Stimulated activated naive CD4-positive, alpha-beta T cell (primary cell): ENCODE measurements at places on chromosomes 4 and X.

DNA sequence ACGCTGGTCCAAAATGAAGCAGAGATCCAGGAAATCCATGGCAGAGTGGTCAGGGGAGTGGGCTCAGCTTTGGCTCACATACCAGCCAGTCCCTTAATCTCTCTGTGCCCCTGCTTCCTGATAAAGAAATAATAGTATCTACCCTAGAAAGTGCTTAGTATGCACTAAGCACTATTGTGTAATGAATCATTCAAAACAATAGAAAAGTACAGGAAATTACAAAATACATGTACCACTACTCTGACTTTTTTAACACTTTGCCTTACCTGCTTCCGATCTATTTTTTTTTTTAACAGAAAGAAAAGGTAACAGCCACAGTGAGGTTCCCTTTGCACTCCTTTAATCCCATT is 49.9 kb downstream of the TBC1D9 start:
- DNase-seq = no peak

GRCh38 chrX:39320165-39320564 is 518.9 kb downstream of the MID1IP1 start:
- no peak for DNase-seq

GRCh38 chr4:87971866-87972265 is 3.6 kb upstream of the SPP1 start:
- DNase-seq = no peak

- no peak for DNase-seq
Observed at GRCh38 chr4:118353534-118354030, 779 bp upstream of the PRSS12 start.

DNA sequence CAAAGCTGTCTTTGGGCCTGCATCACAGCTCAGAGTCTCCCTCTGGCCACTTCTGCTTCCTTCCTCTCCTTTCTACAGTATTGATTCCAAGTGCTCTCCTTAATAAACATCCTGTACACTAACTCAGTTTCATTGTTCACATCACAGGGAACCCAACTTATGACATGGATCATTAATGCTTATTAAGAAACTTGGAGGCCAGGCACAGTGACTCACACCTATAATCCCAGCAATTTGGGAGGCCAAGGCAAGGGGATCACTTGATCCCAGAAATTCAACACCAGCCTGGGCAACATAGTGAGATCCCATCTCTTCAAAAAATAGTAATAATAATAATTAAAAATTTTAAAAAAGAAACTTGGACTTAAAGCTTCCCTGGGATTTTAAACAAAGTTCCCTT is 89.2 kb upstream of the EFHC2 start:
- no peak for DNase-seq

DNA sequence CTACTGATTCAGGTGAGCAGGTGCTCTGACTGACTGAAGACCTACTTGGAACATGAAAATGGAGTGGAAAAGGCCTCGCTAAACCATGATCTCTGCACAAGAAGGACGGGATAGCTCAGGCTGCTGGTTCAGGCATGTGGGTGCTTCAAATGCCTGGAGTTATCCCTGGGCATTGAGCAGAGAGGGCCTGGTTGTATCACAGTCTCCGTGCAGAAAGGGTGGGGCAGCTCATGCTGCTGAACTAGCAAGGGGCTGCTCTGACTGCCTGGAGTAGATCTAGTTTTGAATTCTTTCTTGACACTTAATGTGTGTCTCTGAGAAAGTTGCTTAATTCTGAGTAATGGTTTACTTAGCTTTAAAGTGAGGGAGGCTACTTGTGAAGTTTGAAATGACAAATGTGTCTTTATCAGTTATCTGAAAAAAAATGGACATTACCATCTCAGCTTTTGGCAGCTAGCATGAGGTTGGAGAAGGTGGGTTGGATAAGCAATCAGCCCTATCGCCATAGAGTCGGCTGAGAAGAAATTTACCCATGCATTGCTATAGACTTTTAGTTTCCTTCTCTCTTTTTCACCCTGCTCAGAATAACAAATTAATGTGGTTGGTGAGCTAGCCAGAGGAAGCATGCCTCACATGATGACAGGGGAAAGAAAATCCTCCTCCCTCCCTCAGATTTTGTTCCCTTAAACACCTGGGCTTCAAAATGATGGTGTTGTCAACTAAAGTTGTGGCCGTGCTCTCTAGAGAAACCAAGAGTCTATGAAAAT is 832.4 kb downstream of the STIM2 start:
- DNase-seq = no peak

DNA sequence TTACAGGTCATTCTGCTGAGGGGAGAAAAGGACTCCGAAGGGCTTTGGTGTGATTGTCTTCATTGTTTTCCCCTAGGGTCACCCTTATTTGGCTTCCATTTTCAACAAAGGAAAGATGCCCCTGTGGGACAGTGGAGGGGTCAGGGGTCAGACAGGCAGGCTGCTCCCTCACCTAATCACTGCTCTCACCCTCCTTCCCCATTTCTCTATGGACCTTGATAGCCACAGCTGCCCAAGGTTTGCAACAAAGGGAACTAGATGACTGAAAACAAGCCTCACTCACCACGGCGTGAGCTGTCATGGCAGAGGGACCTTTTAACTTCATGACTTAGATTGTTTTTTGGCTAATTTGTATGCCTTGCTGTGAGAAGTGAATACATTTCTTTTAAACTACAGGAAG is 40.7 kb downstream of the C4orf51 start:
- DNase-seq = no peak

DNA sequence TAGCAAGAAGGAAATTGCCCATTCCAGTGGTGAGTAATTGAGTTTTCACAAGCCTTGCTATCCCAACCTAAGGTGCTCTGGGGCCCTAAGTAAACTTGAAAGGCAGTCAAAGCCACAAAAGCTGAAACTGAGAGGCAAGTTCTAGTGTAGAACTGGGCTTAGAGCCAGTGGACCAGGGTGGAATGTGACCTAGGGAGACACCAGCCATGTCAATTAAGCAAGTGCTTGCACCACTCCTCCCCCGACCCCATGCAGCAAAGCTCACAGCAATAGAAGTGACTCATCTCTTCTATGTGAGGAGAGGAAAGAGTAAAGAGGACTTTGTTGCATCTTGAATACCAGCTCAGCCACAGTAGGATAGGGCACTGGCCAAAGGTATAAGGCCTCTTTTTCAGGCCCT is 486.1 kb upstream of the POU3F4 start:
- DNase-seq = no peak

DNA sequence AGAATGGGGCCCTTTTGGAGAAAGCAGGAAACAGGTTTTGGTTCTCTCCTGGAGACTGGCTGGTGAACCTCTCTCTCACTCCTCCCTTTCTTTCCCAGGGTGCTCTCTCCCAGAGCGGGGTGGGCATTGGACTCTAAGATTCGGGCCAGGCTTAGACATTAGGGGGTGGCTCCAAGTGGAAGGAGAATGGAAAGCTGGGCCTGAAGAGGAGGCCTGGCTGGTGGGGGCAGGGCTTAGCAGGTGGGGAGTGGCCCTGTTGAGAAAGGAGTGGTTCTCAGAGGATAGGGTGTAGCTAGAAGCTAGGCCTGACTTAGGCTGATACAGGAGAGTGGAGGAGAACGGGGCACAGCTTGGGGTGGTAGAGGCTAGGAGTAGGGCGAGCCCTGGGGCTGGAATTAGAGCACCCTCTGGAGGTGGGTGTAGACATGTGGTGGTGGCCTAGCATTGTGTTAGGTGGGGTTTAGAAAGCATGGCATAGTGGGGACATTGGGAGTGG is 5.7 kb downstream of the PLP2 start:
- DNase-seq = peak; percentile 1

DNA sequence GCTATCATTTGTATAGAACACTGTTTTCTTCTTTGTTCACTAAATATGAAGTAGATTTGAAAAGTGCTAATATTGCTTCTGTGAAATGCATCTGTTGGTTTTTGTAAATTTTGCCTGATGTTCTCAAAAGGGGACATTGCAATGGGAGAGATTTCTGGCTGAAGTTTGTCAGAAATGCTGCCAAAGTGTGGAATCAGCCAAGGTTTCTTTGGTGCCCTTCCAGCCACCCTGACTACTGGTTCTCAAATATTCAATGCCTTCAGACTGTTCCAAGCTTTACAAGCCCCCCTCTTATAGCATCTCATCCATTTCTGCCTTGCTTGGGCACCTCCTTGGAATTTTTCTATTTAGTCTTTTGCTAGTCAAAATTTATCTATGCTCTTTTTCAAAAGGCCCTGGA is 60.6 kb upstream of the TMLHE start:
- DNase-seq = no peak

- no peak for DNase-seq
Observed at GRCh38 chr4:16869594-16870245, 28.7 kb downstream of the LDB2 start.

DNA sequence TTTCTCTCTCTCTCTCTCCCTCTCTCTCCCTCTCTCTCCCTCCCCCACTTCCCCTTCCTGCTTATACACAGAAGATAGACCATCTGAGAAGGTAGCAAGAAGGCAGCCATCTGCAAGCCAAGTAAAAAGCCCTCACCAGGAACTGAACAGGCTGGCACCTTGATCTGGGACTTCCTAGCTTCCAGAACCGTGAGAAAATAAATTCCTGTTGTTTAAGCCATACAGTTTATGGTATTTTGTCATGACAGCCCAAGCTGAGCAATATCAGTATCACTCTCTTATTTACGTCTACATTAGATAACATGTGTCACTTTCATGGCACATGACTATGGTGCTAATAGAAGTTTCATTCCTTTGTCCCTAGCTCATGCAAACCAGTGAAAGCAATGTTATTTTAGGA is 581.1 kb downstream of the INPP4B start:
- no peak for DNase-seq

DNA sequence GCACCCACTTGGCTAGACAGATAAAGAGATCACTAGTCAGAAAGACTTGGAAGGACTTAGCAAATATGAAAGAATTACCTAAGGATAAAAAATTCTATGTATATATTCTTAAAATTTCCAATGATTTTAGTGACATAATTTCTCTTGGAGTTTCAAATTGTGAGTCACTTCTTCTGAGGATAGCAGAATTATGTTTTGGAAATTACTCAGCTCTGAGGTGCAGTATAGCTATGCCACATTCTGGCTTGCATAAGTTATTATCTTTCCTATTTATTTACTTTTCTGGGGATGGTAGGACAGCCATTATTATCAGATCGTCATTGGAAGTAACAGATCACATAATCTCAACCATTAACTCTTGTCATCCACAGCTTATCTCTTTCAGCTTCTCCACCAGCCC is 853.5 kb downstream of the TRIML1 start:
- no peak for DNase-seq

- no peak for DNase-seq
Observed at GRCh38 chrX:20348139-20348538, 81.4 kb upstream of the RPS6KA3 start.

- no peak for DNase-seq
Observed at GRCh38 chr4:181971411-181971810, 271.8 kb upstream of the TENM3 start.

DNA sequence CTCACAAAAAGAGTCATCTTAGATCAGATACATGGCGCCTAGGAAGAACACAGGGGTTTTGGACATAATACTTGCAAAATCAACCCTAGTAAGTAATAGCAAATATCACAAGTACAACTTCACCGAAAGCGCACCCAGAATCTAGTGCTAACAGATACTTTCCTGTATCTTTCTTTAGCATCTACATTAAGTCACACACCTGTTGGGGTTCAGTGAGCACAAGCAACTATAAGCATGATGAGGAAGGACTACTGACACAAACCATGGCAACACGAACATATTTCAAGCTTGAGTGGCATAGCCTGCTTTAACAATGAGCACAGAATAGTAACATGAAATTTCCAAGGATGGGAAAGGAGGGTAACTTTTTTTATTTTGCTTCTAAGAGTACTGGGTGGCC is 116.1 kb downstream of the GPC3 start:
- DNase-seq = no peak

DNA sequence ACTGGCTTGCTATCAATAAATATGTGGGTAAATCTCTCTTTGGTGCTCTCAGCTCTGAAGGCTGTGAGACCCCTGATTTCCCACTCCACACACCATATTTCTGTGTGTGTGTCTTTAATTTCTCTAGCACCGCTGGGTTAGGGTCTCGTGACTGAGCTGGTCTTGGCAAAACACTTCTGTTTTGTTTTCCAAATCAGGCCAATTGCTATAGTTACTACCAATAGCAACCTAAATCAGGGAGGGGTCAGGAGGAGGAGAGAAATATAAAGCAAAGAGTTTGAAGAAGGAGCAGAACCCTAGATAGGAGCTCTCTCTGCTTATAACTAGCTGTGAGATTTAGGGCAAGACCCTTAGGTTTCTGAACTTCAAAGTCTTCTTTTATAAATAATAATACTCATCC is 250.5 kb upstream of the IGFBP7 start:
- no peak for DNase-seq
